ENCODE measurements at places on chromosomes 5 and 9. TPM values are rescaled to one million over a fixed set of nuclear protein-coding genes. Genes with fewer than 3 reads are reported as not detected.
A peak's percentile ranks its signal among the peaks of the same experiment; 100 is the strongest.

The ELOVL7 gene
- 13.3 TPM for total RNA-seq

- peak; percentile 73 for DNase-seq
Measured at GRCh38 chr5:173618927-173619519, 2.6 kb upstream of the BOD1 start.

The FAM114A2 gene
- 12.2 TPM for total RNA-seq

The IL3 gene
- not detected for total RNA-seq
